ENCODE measurements at places on chromosomes 2 and 18. TPM values are rescaled to one million over a fixed set of nuclear protein-coding genes. Genes with fewer than 3 reads are reported as not detected.

DNA sequence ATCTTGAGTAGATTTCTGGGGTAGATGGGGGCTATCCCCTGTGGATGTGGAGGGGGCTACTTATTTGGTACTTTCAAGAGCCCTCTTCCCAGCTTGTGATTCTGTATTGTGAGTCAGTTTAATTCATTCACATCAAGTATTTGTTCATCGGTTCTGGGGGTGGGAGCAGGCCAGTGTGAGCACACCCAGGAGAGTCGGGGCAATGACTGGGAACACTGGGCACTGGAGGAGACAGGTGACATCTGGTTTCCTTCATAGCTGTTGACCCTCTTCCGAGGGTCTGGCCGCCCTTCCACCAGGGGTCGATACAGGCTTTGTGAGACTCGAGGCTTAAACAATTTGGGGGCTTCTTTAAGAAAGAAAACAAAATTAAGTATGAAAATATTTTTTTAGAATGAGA is 2.5 kb upstream of the TOGARAM2 start:
- DNase-seq, result no peak

DNA sequence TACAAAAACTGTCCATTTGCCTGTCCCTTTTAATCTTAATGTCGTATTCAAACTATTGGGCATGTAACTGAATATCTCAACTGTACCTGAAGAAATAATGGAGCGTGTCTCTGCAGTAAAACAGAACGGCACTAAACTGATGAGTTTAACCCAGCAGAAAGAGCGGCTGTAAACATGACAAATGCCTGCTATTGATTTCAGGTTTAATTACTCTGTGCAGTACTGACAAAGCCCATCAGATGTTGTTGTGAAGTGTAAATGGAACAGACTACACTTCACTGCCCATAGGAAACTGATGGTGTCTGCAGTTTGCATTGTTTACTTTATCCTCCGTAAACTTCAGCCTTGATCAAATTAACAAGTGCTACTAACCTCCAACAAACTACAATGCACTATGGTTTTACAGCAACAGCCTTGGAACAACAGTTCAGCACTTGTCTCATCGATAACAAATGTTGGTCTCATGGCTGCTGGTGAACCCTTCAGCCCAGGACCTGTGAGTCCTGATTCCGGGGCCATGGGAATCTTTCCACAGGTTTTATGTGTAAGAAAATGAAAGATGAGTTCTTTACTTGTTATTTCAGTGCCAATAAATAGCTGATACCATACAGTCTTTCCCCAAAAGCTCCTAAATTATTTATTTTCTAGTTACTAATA is 316.5 kb downstream of the CCDC178 start:
- DNase-seq, result no peak

- no peak for DNase-seq
Measured at GRCh38 chr18:1015777-1016176, 111.1 kb downstream of the ADCYAP1 start.

Gene CTAGE1
- total RNA-seq, result not detected

Gene SETBP1
- total RNA-seq, result 2.2 TPM

Data from myocyte (in vitro differentiated cells).